ENCODE measurements at places on chromosomes 13 and 19.
A peak's percentile ranks its signal among the peaks of the same experiment; 100 is the strongest.

GRCh38 chr19:15639596-15639995 lies 1.1 kb upstream of the CYP4F3 start:
- no peak for DNase-seq

GRCh38 chr19:47608074-47608918 lies 638 bp upstream of the BICRA start:
- DNase-seq = peak; percentile 97

DNA sequence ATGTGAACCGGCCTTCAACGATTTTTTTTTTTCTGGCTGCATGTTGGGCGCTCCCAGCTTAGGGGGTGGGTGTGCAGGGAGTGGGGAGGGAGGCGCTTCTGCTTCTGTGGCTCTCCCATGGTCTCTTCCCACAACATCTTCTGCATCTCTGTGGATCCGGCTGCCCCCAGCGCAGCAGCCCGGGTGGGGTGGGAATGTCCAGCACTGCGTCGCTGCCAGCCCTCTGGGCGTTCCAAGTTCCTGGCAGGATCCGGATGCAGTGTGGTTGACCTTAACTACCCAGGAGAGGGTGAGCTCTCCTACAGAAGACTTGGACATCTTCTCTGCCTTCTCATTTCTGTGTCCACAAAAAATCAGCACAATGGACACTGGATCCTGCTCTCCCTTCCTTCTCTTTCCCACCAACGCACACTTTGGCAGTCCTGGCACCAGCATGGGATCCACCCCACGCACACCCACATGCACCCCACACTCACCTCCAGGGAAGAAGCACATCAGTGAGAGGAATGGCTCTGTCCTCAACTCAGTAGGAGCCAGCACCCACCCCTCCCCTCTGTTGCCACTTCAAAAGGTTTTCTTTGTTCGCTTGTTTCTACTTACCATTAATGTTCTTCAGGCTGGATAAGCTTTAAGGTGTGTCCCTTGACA lies 177.3 kb downstream of the COL4A1 start:
- no peak for DNase-seq

DNA sequence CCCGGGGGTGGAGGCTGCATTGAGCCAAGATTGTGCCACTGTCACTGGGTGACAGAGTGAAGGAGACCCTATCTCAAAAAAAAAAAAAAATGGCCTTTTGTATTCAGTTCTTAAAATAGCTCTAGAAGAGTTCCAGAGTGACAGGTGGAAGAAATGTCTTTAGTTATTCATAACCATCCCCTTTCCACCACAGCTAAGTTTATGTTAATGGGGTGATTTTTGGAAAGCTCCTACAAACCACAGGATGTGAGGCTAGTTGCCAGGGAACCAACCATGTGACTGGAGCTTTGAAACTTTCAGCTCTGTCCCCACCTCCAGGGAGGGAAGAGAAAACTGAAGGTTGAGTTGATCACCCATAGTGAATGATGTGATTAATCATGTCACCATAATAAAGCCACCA lies 6.9 kb downstream of the ZNF490 start:
- DNase-seq = peak; percentile 82

DNA sequence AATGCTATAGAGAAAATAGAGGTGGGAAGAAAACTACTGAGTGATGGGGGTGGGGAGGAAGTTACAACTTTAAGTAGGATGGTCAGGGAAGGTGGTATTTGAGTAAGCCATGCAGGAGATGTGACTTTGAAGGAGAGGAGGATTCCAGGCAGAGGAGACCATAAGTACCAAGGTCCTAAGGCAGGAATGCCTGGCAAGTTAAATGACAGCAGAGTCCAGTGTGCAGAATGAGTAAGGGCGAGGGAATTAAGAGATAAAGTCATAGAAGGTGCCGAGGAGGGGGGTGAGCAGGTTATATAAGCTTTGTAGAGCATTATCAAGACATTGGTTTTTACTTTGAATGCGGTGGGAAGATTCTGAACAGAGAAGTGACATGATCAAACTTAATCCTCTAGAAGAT lies 43.2 kb upstream of the WDFY2 start:
- no peak for DNase-seq

- DNase-seq = peak; percentile 21
Measured at GRCh38 chr19:28482221-28482620, 730.7 kb downstream of the UQCRFS1 start.

GRCh38 chr13:30829145-30829832 lies 76.8 kb upstream of the MEDAG start:
- no peak for DNase-seq

DNA sequence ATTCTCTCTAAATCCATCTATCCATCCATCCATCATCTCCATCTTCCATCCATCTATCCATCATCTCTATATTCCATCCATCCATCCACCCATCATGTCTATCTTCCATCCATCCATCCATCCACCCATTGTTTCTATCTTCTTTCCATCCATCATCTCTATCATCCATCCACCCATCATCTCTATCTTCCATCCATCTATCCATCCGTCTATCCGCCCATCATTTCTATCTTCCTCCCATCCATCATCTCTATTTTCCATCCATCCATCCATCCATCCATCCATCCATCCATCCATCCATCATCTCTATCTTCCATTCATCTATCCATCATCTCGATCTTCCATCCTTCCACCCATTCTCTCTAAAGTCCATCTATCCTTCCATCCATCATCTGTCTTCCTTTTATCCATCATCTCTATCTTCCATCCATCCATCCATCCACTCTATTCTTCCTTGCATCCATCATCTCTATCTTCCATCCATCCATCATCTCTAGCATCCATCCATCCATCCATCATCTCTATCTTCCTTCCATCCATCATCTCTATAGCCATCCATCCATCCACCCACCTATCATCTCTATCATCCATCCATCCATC lies 34.7 kb downstream of the NWD1 start:
- no peak for DNase-seq

GRCh38 chr19:8307400-8307964 lies 676 bp downstream of the CD320 start:
- DNase-seq = peak; percentile 21

GRCh38 chr13:98427331-98427995 lies 149.4 kb downstream of the STK24 start:
- no peak for DNase-seq

DNA sequence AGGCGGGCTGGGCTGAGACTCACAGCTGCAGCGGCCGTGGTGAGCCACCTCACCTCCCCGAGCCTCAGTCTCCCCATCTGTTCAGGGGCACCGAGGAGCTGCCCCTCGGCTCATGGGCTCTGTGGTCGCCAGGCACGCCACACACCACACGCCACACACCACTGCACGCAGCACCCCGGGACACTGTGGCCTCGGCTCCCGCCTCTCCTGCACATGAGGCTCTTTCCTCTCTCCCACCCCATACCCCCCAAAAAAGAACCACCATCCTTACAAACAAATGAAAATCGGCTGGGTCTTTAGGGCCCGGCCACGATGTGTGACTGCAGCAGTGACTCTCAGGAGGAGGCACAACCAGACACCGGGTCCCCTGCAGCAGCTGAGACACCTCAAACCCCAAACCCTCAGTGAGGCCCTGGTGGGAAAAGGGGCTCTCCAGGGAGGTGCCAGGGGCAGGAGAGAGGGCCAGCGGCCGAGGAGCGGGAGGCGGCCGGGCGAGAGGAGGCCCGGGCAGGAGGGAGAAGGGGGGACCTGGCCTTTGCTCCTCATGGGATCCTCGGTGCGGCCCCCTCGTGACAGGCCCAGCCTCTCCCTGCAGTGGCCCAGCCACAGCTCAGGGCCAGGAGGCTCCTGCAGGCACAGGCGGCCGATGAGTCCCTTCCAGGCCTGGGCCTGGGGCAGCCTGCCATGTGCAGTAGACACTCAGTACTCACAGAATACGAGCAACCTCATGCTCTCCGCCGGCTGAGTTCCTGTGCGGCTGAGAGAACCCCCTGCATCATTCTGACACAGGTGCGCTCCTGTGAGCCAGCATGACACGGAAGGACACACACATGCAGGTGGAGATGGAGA lies 66.3 kb downstream of the RASA3 start:
- DNase-seq = peak; percentile 73

- DNase-seq = no peak
Measured at GRCh38 chr19:14517446-14517839, 754 bp downstream of the DNAJB1 start.

DNA sequence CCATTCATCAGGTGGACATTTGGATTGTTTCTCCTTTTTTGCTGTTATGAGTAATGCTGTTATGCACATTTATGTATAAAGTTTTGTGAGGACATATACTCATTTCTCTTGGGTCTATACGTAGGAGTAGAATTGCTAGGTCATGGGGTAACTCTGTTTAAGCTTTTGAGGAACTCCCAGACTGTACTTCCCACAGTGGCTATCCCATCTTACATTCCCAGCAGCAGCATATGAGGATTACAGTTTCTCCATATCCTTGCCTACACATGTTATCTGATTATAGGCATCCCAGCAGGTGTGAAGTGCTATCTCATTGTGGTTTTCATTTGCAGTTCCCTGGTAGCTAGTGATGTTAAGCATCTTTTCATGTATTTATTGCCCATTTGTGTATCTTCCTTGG lies 5.9 kb downstream of the ZSCAN22 start:
- DNase-seq = no peak

- no peak for DNase-seq
Measured at GRCh38 chr19:13665125-13665905, 99.0 kb upstream of the MRI1 start.

- peak; percentile 89 for DNase-seq
Measured at GRCh38 chr13:79480954-79481684, at the start of gene NDFIP2. NDFIP2 (plus strand) TSS chr13:79481155; CDS start chr13:79481204, 49 bp downstream.

- peak; percentile 44 for DNase-seq
Measured at GRCh38 chr19:29860492-29860891, 48.7 kb downstream of the CCNE1 start.

GRCh38 chr19:4794971-4795370 lies 3.4 kb downstream of the FEM1A start:
- DNase-seq = no peak

- no peak for DNase-seq
Measured at GRCh38 chr13:35988648-35989081, 142.5 kb downstream of the DCLK1 start.

- DNase-seq = no peak
Measured at GRCh38 chr13:59423708-59424340, 739.9 kb downstream of the DIAPH3 start.

GRCh38 chr13:60170414-60170813 lies 6.7 kb upstream of the DIAPH3 start:
- DNase-seq = no peak

DNA sequence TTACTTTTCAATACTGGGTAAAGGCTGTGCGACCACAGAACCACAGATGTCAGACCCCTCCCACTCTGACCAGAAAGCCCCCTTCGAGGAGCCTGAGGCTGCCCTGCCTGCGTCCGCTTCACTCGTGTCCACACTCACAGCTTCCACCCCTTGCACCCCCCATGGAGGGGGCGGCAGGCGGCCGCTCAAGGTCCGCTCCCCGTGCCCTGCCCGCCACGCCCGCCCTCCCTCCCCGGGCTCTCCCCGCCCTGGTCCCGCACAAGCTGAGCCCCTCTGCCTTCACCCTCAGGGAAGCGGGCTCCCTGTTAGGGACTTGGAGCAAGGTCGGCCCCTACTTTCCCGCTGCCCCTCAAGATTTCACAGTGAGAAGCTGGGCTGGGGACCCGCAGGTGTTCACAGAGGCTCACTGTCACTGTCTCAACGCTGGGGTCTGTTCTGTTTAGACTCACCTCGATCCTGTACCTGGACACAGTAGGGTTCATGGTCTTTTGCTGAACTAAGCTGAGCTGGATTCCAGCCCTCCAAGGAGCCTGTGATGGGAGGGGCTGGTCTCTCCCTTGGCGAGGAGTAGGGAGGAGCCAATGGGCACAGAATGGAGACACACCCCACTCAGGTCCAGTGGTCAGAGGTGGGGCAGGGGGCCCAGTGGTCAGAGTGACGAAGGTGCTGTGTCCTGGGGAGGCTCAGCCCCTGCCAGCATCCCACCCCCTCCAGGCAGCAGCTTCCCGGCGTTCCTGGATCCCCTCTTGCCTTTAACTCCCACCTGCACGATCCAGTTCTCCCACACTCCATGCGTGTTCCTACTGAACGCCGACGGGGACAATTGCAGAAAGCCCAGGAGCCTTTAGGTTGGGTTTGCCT lies 69.5 kb downstream of the SPACA7 start:
- DNase-seq = no peak

DNA sequence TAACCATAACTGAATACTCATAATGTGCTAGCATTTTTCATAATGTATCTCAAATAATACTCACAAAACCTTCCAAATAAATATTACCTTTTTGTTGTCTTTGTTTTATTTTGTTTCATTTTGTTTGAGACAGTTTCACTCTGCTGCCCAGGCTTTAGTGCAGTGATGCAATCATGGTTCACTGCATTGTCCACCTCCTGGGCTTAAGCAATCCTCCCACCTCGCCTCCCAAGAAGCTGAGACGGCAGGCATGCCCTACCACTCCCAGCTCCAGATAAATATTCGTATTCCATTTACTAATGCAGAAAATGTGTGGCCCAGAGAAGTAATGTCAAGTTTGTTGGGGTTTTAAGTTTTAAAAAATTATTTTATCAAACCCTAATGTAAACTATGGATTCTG lies 739.1 kb downstream of the GPC5 start:
- no peak for DNase-seq

- peak; percentile 21 for DNase-seq
Measured at GRCh38 chr13:44140888-44141724, 232.5 kb upstream of the SERP2 start.

DNA sequence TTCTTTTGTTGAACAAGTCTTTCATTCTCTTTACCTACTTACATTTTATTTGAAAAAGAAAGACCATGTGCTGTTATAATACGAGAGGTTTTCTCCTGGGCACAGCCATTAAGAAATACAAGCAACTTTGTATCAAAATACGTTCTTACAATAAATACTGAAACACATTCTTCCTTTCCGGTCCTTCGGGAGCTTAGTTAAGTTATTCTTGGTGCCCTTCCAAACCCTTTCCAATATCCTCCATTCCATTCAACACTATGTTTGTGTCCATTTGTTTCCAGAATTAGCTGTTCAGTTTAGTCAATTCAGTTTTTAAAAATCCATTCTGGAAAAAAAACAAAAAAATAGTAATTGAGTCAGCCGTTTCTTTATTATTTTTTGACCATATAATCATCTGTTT lies 746.8 kb upstream of the SLC10A2 start:
- DNase-seq = no peak

- no peak for DNase-seq
Measured at GRCh38 chr13:51862957-51863356, 1.2 kb downstream of the CCDC70 start.

GRCh38 chr19:17936379-17936778 lies 3.6 kb downstream of the CCDC124 start:
- no peak for DNase-seq

- DNase-seq = no peak
Measured at GRCh38 chr19:55389386-55390317, 3.9 kb downstream of the RPL28 start.

GRCh38 chr13:28468023-28468915 lies 26.7 kb downstream of the FLT1 start:
- no peak for DNase-seq

DNA sequence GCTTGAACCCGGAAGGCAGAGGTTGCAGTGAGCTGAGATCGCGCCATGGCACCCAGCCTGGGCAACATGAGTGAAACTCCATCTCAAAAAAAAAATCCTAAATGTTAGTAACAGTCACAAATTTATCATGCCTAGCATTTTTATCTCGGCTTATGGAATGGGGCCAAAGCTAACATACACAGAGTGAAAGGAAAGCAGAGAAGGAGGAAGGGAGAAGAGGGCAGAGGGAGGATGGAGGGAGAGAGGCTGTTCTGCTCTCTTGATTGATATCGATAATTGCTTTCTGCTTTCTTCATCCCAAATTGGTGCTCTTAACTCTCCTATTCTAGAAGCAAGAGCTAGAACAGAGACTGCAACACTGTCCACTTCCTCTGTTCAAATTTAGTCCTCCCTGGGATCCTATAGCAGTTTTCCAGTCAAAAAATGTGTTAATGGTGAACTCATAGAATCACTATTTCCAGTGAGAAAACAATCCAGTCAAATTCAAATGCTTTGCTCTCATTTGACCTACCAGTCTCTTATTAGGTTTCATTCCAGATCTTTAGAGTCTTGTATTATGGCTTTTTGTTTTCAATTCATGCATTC lies 15.8 kb upstream of the TUBGCP3 start:
- no peak for DNase-seq

Data from GM12865 (cell line).